ENCODE measurements at places on chromosomes 5 and 9.

- no peak for DNase-seq
Measured at GRCh38 chr9:129655696-129656095, 9.8 kb upstream of the PRRX2 start.

DNA sequence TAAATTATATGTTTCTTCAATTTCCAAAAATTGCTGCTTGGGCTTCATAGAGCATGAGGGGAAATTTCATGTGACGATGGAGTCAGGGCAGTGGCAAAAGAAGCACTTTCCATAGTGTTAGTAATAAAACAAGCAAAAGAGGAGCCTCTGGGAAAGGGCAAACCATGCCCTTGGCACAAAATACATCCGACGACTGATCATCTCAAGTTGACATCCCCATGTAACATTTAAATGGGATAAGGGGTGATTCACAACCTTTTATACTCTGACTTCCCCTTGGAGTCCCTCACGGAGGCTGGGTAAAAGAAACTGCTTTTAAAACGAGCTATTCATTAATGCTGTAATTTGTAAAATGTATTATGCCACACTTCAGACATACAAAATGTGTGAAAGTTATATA is 161.4 kb upstream of the DMRT1 start:
- no peak for DNase-seq

- DNase-seq: no peak
Measured at GRCh38 chr5:158499075-158499891, 600.4 kb downstream of the EBF1 start.

GRCh38 chr9:69918322-69918721 is 97.7 kb downstream of the CFAP95 start:
- no peak for DNase-seq

DNA sequence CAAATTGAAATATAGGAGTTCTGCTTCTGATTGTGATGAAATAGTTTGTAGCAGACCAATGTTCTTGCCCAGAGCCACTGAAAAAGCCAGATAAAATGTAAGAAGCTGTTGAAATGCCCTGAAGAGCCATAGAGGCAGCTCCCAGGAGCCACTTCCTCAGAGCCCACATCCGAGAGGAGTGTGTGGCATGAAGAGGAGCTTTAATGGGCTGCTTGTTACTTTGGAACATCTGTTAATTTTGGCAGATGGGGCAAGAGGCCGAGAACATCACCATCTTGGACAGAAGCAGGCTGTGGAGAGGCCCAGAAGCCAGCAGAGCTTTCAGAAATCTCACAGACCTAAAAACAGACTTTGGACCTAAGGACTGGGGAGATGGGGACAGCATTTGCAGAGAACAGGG is 370.8 kb downstream of the GADD45G start:
- no peak for DNase-seq

DNA sequence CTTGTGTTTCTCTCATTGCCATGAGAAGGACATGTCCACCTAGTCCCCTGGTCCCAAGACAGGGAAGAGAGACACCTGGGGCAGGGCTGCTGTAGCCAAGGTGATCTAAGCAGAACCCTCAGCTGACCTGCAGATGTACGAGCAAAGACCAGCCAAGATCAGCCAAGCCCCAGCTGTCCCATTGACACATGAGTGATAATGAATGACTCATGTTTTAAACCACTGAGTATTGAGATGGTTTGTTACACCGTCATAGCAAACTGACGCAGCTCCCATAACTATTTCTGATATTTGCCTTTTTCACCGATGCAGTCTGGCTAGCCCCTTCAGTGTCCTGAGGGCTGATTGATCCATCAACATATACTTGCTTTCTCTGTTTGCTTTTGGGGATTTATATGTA is 6.7 kb downstream of the OR1K1 start:
- no peak for DNase-seq

DNA sequence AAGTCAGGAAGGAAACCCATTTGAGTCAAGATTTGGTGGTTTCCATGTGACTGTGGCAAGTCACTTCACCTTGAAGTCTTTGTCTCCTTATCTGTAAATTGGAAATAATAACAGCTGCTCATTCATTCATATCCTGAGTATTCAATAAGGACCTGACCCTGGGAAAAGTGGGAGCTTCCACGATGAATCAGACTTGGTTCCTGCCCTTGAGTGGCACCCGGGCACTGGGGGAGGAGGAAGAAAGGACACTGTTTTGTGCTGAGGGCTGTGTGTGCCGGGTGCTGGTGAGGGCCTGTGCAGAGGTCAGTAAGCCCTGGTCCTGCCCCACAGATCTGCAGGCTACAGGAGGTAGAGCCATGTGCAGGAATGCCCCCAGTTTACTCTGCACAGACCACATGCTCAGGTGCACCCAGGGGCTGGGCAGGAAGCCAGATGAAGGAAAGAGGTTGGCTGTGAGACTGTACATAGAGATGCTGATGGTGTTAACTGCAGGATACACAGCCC is 6.8 kb downstream of the NDST1 start:
- DNase-seq: no peak

DNA sequence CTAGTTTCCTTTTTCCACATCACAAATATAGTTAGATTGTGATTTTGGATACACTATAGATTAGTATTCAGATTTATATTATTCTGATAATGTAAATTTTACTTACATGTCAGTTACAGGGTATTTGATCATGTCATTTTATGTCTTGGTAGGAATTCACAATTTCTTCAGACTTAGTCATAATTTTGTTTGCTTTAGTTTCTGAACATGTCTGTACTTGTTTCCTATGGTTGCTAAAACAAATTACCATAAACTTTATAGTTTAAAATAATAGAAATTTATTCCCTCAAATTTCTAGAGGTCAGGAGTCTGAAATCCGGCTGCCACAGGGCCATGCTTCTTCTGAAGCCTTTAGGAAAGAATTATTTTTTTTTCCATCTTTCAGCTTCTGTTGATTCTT is 1817.2 kb upstream of the CDH9 start:
- DNase-seq: no peak

GRCh38 chr9:137411260-137411644 is 11.7 kb downstream of the EXD3 start:
- no peak for DNase-seq

GRCh38 chr5:110269478-110270142 is 456.9 kb downstream of the TMEM232 start:
- DNase-seq: no peak

DNA sequence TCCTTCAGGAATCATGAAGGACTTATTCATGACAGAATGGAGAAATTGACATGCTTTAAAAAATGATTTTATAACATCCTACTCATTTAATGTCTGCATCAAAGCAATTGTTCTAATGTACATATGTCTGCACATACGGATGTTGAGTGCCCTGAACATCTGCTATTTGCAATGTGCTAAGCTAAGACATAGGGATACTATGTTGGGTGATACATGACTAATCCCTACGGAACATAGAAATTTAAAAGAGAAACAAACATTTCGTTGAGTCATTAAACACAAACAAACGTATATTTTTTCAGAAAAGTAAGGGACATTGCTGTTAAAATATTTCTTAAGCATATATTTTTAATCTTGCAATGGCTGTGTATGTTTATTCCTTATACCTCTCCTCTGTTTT is 686.5 kb upstream of the ADAMTS16 start:
- DNase-seq: no peak

- DNase-seq: no peak
Measured at GRCh38 chr5:932628-933250, 40.1 kb downstream of the TRIP13 start.

GRCh38 chr5:133412661-133413060 is 199.7 kb downstream of the FSTL4 start:
- DNase-seq: no peak

- DNase-seq: no peak
Measured at GRCh38 chr9:126676102-126676684, 62.5 kb downstream of the LMX1B start.

GRCh38 chr9:125707472-125707804 is 430 bp upstream of the MAPKAP1 start:
- DNase-seq: no peak
